ENCODE measurements at places on chromosomes 3 and 15.
A peak's percentile ranks its signal among the peaks of the same experiment; 100 is the strongest.

- peak; percentile 46 for DNase-seq
Measured at GRCh38 chr3:18556503-18557135, 131.5 kb upstream of the SATB1 start.

- DNase-seq = no peak
Measured at GRCh38 chr15:66287461-66288057, 5.8 kb upstream of the DIS3L start.

GRCh38 chr3:8607234-8608040 lies 37.2 kb downstream of the SSUH2 start:
- DNase-seq = no peak

- no peak for DNase-seq
Measured at GRCh38 chr15:26126070-26126469, 262.9 kb upstream of the ATP10A start.

- no peak for DNase-seq
Measured at GRCh38 chr15:94225616-94226015, 5.7 kb upstream of the MCTP2 start.

- no peak for DNase-seq
Measured at GRCh38 chr15:73161546-73161945, 109.3 kb downstream of the NEO1 start.

DNA sequence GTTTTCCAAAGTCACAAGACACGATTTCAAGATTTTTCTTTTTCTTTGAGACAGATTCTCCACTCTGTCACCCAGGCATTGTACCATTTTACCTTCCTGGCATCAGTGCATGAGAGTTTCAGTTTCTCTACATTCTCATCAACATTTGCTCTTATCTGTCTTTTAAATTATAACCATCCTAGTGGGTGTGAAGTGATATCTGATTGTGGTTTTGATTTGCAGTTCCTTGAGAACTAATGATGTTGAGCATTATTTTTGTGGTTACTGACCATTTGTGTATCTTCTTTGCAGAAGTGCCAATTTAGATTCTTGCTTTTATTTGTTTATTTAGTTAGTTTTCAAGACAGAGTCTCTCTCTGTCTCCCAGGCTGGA lies 41.2 kb downstream of the ADIPOQ start:
- no peak for DNase-seq

GRCh38 chr3:185677146-185677829 lies 91.2 kb downstream of the SENP2 start:
- DNase-seq = no peak

- no peak for DNase-seq
Measured at GRCh38 chr15:61659566-61660190, 400.6 kb downstream of the VPS13C start.

DNA sequence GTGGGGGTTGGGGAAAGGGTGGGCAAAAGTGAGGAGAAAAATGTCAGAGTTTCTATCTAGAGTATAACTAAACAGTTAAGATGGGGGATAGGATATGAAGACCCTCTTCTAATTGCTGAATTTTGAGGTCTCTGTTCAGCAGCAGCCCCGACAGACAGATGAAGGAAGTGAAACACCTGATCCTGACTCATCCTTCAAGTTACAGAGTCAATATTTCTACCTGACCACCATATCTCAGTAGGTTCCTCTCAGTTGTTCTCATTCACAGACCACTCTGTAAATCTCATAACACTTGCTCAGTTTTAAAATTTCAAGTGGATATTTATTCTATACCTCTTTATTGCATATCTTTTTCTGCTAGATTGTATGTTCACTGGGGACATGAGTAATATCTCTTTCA lies 69.5 kb downstream of the CCDC54 start:
- DNase-seq = no peak

DNA sequence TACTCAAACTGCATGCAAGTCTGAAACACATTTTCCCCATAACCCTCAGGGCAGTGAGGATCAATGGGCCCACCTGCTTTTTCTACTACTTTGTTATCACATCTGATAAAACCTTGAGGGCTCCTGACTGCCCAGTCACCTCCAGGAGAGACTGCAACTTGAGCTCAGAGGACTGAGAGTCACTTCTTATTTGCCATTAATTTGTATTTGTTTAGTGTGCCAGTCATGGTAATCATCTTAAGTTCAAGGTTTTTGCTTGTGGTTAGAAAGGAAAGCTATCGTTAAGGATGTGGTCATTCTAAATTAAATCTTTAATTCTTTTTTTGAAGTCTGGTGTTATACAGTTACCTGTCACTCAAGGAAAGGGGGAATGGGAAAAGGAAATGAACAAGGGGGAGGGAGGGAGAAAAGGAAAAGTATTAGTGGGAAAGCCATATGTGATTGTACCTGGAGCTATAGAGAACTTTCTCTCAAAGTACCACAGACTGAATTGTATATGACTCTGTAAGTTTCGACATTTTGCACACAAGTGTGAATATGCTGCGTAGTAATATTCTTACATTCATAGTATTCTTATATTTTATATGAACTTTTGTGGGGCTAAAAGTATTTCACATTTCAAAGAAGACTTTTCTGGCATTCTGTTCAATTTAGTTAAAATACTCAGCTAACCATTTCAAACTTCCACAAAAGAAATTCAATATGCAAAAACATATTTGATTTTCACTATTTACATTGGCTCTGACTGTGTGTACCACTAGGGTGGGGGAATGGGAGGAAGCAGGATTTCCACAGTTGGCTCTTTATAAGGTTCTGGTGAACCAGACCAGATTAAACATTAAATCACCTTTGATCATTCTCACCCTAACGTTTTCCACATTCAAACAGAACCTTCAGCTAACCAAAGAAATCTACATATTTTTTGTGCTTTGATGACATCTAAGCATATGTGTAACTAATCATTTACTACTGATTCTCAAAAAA lies 166.5 kb upstream of the ATP11B start:
- no peak for DNase-seq

- DNase-seq = no peak
Measured at GRCh38 chr3:32371461-32372212, 20.0 kb upstream of the CMTM7 start.

DNA sequence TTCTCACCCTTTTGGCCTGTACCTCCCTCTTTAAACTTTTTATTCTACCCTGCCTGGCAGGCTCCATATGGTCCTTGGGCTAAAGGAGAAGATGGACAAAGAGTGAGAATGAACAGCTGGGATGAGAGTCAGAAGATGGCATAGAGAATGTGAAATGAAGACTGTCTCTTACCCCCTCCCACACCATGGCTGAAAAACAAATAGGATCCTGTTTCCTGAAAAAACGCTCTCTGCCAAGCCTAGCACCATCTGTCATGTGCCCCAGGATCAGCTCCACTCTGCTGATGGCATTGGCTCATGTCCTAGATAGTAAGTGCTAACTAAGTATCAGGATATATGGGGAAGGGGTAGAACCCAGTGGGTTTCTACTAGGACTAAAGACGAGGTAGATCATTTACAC lies 238.6 kb downstream of the MEX3B start:
- DNase-seq = no peak

- no peak for DNase-seq
Measured at GRCh38 chr3:115525731-115526130, 97.6 kb upstream of the GAP43 start.

DNA sequence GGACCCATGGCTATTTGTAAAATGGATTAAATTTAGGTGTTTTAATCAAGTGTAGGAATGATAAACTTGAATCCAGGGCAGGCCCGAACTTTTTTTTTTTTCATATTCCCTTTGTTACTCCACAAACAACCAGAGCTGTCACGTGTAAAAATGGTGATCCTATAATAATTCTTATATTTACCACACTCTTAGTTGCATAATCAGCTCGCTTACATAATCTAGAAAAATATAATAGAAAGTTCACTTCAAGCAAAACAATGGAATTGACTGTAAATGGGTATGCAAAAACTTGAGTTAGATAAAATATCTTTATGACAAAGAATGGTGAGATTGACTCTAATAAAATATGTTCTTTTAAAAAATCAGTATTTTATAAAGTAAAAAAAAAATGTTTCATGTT lies 2.1 kb upstream of the PAQR9 start:
- no peak for DNase-seq

GRCh38 chr3:101143012-101143411 lies 149.8 kb upstream of the ABI3BP start:
- DNase-seq = no peak

GRCh38 chr3:37053337-37053736 lies 60.0 kb downstream of the MLH1 start:
- no peak for DNase-seq

DNA sequence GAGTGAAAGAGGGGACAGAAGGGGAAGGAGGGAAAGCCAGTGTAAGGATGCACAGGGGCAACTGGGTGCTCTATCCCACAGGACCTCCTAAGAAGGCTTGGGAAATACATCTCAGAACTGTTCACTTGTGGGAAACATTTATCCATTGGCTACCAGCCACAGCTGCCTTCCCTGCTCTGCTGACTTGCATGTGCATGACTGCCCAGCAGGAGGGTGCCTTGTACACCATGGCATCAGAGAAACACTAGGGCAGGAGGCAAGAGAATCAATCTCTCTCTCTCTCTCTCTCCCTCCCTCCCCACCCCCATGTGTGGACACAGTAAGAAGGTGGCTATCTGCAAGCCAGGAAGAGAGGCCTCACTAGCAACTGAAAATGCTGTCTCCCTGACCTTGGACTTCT lies 62.9 kb upstream of the ZBTB38 start:
- DNase-seq = no peak

DNA sequence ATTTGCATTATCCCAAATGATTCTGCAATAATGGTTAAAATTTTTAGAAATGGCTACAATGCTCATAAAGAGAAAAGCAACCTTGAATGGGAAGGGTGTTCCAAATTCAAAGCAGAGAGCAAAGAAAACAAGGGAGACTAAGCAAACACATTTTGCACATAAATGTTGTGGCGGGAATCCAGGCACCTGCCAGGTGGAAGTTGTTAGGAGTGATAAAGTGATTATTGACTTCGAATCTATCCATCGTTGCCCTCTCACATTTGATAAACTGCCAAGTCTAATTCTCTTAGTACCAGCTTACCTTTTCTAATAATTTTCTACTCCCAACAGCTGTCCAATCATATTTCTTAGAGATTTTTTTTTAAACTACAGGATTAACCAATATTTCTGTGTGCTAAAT lies 244.5 kb downstream of the CACNA2D3 start:
- no peak for DNase-seq

GRCh38 chr3:154776549-154777225 lies 303.4 kb upstream of the MME start:
- DNase-seq = no peak

DNA sequence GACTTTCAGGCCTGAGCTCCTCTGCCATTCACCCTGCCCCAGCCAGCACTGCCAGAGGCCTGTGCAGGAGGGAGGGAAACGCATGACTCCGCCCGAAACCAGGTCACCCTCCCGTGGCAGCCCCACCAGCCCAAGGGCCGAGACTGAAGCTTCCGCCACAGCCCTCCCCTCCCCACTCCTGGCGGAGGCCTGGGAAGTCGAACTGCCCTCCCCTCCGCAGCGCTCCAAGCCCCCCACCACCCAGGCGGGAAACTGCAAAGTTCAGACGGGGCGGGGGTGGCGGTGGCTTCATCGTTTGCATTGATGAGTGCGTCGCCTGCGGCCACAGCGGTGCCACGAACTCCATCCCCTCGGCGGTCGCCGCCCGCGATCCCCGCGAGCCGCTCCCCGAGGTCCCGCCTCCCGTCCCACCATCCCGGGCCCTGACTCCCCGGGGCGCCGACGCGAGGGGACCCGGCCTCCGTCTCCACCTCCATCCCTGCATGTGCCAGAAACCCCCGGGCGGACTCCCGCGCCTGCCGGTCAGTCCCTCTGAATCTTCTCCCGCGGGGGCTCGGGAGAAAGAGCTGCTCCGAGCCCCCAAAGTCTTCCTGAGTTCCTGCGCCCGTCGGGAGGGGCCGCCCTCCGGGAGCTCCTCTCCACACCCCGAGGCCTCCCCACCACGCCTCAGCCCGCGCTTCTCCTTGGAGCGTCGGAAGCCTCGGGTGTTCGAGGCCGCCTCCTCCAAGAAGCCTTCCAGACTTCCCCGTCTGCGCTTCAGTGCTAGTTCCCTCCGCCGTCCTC lies 698 bp downstream of the MELTF start:
- no peak for DNase-seq

- DNase-seq = no peak
Measured at GRCh38 chr3:105304487-105304886, 62.2 kb upstream of the ALCAM start.

GRCh38 chr3:72763751-72764440 lies 84.3 kb downstream of the SHQ1 start:
- no peak for DNase-seq

GRCh38 chr3:177777699-177778098 lies 580.4 kb upstream of the TBL1XR1 start:
- DNase-seq = peak; percentile 14

DNA sequence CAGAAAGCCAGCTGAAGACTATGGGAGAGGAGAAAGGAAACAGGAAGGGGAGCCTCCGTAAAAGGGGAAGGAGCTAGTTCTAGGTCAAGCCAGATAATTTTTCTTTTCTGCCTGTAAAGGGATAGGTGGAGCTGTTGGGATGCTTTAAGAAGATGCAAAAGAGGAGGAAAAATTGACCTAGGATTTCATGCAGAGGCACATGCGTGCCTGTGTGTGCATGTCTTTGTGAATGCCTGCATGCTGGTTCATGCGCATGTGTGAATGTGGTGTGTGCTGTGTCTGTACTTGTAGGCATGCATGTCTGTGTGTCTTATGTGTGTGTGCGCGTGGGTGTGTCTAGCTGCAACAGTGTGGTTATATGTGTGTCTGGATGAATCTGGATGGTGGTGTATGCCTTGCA lies 27.3 kb downstream of the CCDC33 start:
- DNase-seq = no peak

- no peak for DNase-seq
Measured at GRCh38 chr3:48215466-48215865, 7.8 kb upstream of the CAMP start.

DNA sequence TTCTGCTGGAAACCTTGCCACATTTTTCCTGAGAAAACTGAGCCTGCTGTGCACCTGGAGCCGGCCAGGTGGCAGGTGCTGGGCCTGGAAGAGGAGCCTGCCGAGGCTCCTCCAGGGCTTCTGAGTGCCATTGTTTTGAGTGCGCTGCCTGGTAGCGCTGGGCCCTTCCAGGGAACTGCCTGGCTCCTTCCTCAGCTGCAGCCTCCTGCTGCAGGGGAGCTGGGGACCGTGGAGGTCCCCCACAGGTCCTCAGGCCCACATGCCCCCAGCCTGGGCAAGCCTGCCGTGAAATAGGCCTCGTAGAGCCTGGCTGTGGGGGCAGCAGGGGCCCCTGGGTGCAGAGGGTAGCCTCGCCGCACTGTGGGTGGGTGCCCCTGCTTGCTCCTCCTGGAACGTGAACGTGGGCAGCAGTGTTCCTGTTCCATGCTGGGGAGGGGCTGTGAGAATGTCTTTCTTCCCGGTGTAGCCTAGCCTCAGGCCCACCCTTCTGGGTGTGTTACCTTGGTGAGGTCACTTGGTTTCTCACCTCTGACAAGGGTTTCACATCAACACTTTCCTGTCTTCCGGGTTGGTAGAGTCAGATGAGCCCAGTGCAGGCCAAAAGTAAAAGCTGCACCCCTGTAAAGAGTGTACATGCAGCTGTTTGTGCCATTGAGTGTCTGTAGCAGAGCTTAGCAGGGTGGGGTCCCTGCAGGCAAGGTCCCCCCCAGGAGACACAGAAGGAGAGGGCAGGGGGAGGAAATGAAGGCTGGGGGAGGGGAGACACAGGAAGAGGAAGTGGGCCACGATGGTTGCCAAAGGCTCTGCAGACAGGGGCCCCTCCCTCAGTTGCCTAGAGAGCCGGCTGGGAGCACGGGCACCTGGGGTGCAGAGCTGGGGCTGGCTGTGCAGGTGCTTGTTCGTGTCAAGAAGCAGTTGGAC lies 34.5 kb downstream of the KLF13 start:
- DNase-seq = no peak

- DNase-seq = no peak
Measured at GRCh38 chr3:126423191-126424038, 28.7 kb downstream of the CFAP100 start.

Measured in stimulated activated CD4-positive, alpha-beta T cell treated with anti-CD3 and anti-CD28 coated beads, Interleukin-1b, Interleukin-23, amount 100 ng/mL, for 24 hours (primary cell).